ENCODE measurements at places on chromosomes 6 and 20. TPM values are rescaled to one million over a fixed set of nuclear protein-coding genes. Genes with fewer than 3 reads are reported as not detected.
A peak's percentile ranks its signal among the peaks of the same experiment; 100 is the strongest.

The SPATA25 gene
- 23.1 TPM for total RNA-seq

The SLC25A27 gene
- total RNA-seq, result 24.1 TPM

The AK9 gene
- total RNA-seq, result 8.1 TPM

The HLA-DRB1 gene
- 260 TPM for total RNA-seq

The FLRT3 gene
- 3.9 TPM for total RNA-seq

The HMGCLL1 gene
- not detected for total RNA-seq

The DAAM2 gene
- total RNA-seq, result 22.0 TPM

The C6orf163 gene
- 6.8 TPM for total RNA-seq

The MATN4 gene
- total RNA-seq, result not detected

GRCh38 chr20:588476-588875 lies 21.6 kb downstream of the TCF15 start:
- no peak for DNase-seq

DNA sequence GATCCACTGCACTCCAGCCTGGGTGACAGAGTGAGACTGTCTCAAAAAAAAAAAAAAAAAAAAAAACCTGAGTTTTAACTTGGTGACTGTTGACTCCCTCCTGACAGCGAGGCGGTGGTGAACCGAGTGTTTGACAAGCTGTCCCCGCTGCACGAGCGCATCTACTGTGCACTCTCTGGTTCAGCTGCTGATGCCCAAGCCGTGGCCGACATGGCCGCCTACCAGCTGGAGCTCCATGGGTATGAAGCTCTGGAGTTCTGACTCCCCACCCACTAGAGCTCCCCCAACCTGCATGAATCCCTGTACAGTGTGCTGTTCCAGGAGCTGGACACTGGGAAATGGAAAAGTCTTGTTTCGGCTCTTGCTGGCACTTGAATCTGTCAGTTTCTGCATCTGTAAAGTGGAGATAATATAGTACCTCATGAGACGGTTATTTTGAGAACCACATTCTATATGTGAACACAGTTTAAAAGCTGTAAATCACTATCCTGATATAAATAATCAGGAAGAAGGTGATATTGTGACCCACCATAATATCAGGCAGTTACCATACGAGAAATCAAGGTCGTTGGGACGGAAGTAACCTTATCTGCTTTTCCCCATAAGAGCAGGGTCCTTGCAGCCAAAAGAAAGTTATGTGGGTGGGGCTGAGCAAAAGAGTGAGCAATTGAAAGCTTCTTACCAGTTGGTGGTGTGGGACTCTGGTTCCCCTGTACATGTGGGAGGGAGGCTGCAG lies 3.3 kb downstream of the PSMB9 start:
- DNase-seq, result no peak

DNA sequence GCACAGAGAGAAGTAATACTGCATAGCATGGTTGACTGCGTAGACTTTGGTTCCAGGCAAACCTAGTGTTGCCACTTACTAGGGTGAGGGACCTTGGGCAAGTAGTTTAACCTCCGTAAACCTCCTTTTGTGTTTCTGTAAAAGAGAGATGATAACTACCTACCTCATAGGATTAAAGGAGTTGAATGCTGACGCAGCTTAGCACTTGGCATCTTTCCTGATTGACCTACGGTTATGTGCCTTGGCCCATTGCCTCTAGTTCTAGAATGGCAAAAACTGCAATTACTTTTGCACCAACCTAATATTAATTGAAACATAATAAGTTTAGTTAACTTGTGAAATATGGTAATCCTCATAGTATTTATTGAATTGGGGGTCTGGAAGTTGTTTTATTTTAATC lies 19.1 kb downstream of the GHRH start:
- no peak for DNase-seq

GRCh38 chr20:5586720-5587119 lies 163.5 kb upstream of the SHLD1 start:
- no peak for DNase-seq

DNA sequence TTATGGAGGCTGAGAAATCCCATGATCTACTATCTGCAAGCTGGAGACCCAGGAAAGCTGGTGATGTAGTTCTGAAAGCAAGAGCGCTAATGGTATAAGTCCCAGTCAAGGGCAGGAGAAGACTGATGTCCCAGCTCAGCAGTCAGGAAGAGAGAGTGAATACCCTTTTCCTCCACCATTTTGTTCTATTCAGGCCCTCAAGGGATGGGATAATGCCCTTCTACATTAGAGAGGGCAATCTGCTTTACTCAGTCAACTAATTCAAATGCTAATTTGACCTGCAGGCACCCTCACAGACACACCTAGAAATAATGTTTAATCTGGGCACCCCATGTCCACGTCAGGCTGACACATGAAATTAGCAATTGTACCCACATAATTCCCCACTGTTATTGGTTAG lies 10.8 kb upstream of the FYN start:
- no peak for DNase-seq

- DNase-seq, result no peak
Observed at GRCh38 chr6:162719528-162719927, 8.0 kb downstream of the PRKN start.

DNA sequence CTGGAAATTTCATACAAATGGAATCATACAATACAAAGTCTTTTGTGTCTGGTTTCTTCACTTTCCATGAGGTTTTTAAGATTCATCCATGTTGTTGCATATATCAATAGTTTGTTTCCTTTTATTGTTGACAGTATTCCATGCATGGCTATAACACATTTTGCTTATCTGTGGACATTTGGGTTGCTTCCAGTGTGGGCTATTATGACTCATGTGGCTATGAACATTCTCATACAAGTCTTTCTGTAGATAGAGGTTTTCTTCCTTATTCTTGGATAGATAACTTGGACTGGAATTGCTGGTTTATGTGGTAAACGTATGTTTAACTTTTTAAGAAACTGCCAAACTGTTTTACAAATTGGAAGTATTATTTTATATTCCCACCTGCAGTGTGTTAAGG lies 30.0 kb upstream of the KIF6 start:
- DNase-seq, result no peak

- peak; percentile 52 for DNase-seq
Observed at GRCh38 chr6:131225127-131225526, 89.9 kb downstream of the AKAP7 start.

- DNase-seq, result no peak
Observed at GRCh38 chr20:24491041-24491756, 21.8 kb downstream of the SYNDIG1 start.

DNA sequence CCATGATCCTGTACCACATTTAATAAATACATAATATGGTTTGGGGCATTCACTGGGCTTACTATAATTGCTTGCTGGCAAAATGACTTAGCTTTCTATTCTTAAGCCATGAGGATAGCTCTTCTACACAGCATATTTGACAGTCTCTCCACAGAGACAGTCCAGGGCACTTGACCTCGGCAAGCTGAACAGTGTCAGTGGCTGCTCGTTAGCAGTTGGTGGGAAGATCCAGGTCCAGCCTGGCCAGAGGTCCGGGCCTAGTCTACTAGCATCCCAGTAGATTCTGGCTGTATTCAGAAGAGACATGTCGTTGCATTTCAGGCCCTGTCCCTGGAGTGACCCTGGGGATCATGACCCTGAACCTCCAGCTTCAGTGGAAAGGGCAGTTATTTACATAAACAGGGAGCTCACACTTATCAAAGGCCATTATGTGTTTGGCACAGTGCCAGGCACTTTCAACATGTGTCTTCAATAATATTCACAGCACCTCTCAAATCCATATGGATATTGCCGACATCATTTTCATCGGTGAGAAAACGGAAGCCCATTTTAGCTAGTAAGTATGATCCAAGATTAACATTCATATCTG lies 139.0 kb downstream of the IMPG1 start:
- DNase-seq, result no peak

- DNase-seq, result no peak
Observed at GRCh38 chr6:160027076-160027475, 58.2 kb downstream of the IGF2R start.

DNA sequence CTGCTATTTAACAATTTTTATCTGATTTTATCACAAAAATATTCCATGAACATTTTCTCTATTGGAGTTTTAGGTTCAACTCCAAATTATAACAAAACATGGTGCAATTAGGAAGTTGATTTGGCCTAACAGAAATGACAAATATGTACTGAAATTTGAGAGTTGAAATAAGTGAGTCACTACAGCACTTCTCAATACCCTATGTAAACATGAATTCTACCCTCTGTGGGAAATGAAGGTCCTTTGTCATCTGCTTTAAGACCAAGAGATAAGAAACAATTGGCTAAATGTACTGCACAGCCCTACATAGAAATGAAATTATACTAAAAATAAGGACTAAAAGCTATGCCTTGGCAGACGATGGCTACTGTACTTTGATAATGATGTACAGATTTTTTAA lies 86.2 kb upstream of the BEND6 start:
- no peak for DNase-seq

DNA sequence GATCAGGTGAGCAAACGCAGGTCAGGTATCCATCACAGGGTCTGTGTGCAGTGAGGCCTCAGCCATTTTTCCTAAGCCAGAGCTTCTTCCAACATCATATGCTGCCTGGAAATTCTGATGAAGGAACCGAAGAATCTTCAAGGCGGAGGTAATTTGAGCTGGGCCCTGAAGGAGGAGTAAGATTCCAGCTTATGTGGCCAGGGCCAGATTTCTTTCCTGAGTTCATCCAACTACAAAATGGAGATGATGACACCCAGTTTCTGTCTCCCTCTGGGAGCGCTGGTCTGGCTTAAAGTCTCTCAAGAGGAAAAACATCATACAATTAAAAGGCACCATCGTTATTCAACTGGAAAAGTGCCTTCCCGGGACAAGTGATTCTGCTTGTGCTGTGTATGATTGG lies 6.9 kb upstream of the MANBAL start:
- DNase-seq, result peak; percentile 6

DNA sequence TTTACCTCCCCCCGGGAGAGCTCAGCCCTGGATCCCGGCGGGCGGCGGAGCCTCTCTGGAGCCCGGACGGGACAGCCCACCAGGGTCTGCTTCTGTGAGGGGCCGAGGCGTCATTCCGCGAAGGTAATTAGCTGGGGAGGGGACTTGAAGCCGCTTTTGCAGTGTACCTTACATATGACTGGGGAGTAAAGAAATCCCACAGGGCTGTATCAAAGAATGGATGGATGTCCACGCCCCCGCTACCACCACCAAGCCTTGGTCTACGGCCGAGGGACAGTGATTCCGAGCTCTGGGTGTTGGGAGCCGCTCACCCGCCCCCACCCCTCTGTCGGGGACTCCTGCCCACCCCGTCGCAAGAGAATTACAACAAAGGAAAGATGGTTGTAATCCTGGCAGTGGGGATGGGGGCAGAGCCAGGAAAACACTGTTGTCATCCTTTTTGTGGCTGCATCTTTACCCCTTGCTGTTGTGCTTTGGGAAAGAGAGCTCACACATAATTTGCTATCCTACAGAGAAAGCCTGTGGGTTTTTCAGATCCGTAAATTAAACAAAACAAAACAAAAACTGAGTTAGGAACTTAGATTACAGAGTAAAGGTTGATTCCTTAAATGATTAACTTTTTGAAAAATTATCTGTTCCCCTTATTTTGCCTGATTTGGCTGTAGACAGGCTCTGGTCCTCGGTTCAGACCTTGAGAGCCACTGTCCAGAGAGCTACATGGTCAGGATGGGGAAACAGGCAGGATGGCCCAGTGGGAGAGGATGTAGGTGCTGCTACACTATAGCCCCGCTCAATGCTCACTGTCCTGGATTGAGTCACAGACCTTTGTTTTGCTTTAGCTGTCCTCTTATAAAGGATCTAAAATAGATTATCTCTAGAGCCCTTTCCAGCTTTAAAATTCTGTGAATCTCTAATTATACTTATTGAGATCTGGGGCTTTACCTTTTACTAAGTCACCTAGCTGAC lies 997 bp upstream of the FBXO30 start:
- no peak for DNase-seq

DNA sequence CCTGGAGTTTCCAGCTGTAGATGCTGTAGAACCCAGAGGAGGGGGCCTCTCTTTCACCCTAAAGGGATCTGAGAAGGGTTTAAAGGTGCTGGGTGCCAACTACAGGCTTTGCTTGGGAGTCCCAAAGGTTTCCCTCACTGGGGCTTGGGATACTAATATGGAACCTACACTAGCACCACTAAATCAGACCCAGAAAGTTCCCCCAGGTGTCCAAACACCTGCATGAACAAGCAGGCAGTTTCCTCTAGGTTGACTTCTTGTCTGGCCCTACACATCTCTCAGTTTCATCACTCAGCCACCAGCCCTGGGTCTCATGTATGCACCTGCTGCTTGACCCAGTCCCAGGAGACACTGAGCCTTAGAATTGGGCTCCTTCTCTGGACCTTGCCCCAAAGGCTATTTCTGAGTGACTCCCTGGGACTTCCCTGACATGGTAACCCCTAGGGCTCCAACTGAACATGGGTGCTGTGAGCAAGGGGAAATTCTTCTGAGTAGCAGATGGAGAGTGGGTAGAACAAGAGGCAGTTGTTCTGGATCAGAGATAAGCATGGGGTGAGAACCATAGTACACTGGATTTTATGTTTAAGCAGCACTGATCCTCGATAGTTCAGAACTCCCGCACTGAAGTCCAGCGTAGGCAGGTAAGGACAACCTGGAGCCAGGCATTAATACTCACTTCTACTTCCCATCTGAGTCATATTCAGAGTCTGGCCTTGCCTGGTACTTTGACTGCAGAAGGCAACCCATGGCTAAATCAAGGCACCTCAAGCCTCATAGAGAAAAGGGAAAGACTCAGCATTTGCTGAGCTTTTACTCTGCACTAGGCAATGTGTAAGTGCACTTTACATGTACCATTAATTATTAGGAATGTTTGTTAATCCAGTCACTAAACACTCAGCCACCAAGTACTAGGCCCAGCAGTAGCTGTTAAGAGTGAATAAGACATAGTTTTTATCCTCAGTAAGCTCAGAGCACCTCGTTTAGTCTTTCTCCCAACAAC lies 16.8 kb downstream of the BCL2L1 start:
- DNase-seq, result no peak

DNA sequence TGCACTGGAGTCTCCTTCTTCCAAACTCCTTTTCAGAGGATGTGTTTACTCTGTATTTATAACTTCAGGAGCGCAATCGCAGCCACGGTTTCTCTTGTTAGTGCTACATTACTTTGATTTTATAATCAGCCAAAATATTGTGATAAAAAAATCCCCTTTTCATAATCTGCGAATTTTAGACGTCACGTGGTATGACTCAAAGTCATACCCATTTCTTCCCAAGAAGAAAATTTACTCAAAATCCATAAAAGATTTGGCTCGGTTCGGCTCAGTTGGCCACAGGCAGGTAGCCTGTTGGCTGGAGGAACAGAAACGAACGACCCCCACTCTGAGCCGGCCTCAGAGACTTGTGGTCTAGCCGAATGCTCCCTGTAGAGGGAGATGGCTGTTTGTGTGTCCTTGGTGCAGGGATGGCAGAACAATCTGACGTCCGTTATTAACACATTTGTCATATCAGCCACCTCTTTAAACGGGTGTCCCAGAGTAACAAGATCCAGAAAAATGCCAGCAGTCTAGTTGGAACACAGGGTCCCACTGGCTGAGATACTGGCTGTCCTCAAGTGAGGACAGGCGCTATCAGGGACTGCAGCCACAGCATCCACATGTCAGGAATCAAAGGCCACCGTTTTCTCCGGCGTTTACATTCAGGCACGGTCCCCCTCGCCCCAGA lies 247.6 kb downstream of the DLL1 start:
- no peak for DNase-seq

DNA sequence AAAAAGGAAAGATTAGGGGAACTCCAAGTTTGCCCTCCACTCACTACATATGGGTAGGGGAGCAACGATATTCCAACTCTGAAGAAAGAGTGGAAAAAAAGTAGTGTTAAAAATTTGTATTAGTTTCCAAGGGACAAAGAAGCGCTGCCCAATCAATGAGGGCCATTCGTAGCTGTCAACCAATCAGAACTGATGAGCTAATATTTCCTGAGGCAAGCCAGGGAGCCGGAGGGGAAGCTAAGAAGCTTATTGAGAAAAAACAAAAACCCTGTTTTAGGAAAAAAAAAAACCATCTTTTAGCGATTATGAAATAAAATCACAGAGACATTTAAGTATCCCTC lies 59.5 kb downstream of the TRIM38 start:
- no peak for DNase-seq

All from Peyer's patch (tissue), 4 donors.